ENCODE measurements at places on chromosomes 12 and 14. TPM values are rescaled to one million over a fixed set of nuclear protein-coding genes. Genes with fewer than 3 reads are reported as not detected.

RAB15 gene
- total RNA-seq, result 4.3 TPM

AKAP6 gene
- 14.3 TPM for total RNA-seq

BCL7A gene
- total RNA-seq, result 4.2 TPM

CFAP73 gene
- total RNA-seq, result not detected

SLC6A12 gene
- total RNA-seq, result not detected

MYO1H gene
- total RNA-seq, result not detected

DNA sequence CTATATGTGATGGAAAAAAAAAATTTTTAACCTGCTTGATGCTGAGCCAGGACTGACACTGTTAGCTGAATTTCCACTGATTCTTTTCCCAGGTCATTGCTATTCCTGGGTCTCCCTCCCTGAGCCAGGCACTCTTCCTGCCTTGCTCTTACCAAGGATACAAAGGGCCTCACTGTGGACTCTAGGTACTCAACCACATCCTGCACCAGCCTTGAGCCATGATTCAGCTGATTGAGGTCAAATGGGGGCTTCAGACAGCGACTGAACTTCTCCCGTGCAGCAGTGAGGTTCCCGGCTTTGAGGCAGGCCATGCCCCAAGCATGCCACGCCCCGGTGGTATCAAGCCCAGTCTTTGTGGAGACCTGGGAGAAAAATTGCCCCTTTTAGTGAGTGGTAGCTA lies 54.3 kb downstream of the ZFYVE26 start:
- no peak overlapping the region for H3K27ac ChIP-seq
- no peak overlapping the region for H3K4me3 ChIP-seq
- H3K36me3 ChIP-seq, result peaks cover 6% of the 10 kb centered on the region
- H3K27me3 ChIP-seq, result no peaks in the 10 kb centered on the region

DNA sequence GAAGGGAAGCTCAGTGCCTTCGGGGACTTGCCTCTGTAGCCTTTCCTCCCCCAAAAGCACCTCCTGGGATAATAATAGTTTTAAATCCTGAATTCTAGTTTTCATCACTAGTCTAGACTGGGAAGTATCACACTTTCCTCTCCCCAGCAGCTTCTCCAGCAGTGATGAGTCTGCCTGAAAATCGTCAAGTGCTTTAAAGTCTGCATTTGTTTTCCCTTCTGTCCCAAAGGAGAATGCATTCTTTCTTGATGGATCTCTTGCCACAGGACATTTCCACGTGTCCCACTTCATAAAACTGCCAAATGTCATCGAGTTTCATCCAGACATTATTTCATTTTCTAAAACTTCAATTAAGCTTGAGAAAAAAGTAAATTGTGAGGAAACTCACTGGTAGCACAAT lies 15.0 kb downstream of the CSRP2 start:
- peak overlapping the region; percentile 60 for H3K4me3 ChIP-seq
- H3K27me3 ChIP-seq, result no peaks in the 10 kb centered on the region
- peak overlapping the region; percentile 87 for H3K27ac ChIP-seq
- peaks cover 31% of the 10 kb centered on the region for H3K4me1 ChIP-seq

DNA sequence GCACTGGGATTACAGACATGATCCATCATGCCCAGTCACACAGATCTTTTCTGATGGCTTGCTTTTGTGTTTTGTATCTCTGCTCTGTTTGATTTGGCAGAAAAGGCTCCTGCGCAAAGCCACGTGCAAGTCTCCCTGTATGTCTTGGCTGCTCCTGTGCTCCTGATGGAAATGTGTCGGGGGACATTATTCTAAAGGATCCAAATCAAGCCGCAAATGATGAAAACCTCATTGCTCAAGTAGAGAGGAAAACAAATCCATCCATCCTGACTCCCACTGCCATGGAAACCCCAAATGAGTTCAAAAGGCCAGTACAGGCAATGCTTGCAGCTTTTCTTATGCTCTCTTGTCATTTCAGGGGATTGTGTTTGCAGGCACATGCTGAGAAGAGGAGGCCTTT lies 93.8 kb downstream of the NDUFA12 start:
- DNase-seq, result no peak
- H3K27ac ChIP-seq, result no peak overlapping the region
- H3K4me1 ChIP-seq, result no peaks in the 10 kb centered on the region
- no peaks in the 10 kb centered on the region for H3K36me3 ChIP-seq

- peak overlapping the region; percentile 90 for H3K27ac ChIP-seq
- H3K27me3 ChIP-seq, result no peaks in the 10 kb centered on the region
- DNase-seq, result peak; percentile 95
- 0 out of 2 replicates have a peak, but pooled peaks cover 8% of the 10 kb centered on the region for H3K36me3 ChIP-seq
- H3K4me3 ChIP-seq, result peak overlapping the region; percentile 65
Measured at GRCh38 chr12:1611803-1612572, 17.0 kb upstream of the WNT5B start.

DNA sequence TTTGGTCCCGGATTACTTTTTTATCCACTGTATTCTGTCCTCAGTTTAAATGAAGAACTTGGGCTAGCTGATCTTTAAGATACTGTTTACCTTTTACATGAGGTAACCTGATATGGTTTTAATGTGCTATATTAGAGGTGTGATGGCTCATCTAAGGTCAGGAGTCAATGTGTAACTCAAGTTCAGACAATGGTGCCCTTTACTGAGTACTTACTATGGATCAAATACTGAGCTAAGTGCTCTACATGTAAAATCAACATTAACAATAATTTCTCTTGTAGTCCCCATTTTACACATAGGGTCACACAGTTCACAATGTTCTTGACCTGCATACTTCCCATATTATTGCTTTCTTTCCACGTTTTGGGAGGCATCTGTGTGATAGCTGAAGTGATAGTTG lies 79.2 kb downstream of the CEP83 start:
- H3K36me3 ChIP-seq, result 0 out of 2 replicates have a peak, but pooled peaks cover 6% of the 10 kb centered on the region
- no peak overlapping the region for H3K4me3 ChIP-seq
- H3K27ac ChIP-seq, result no peak overlapping the region
- DNase-seq, result no peak

DNA sequence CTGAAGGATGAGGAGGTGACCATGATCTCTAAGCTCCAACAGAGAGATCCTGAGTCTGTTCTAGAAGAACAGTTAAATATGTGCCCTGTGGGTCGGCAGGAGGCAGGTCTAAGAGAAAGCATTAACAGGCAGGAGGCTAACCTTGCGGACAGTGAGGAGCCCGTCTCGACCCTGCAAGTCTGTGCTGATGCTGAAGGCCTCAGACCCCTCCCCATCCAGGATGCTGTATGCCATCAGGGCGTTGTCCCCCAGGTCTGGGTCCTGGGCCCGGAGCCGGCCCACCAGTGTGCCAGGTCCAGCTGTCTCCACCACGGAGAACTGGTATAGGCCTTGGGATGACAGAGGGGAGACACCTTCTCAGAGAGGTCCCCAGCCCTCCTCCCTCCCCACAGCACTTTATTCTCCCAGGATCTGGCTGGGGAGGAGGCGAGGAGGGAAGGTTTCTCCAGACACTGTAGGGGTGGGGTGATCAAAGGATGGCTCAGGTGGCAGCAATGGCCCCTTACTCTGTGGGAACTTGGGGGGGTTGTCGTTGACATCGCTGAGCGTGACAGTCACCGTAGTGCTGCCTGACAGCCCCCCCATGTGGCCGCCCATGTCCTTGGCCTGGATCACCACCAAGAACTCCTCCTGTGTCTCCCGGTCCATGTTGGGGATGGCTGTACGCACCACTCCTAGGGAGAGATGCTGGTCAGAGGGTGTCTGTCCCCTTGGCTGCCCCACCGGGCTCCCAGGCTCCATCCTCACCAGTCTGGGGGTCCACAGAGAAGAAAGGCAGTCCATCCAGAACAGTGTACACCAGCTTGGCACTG lies 3.1 kb downstream of the CDH24 start:
- no peaks in the 10 kb centered on the region for H3K36me3 ChIP-seq
- no peak overlapping the region for H3K27ac ChIP-seq
- peaks cover 10% of the 10 kb centered on the region for H3K4me1 ChIP-seq
- H3K4me3 ChIP-seq, result no peak overlapping the region
- DNase-seq, result no peak
- H3K27me3 ChIP-seq, result no peaks in the 10 kb centered on the region

- no peak for DNase-seq
- H3K27me3 ChIP-seq, result no peaks in the 10 kb centered on the region
- H3K27ac ChIP-seq, result no peak overlapping the region
- H3K4me1 ChIP-seq, result no peaks in the 10 kb centered on the region
- no peak overlapping the region for H3K4me3 ChIP-seq
Measured at GRCh38 chr12:91618281-91618680, 435.7 kb upstream of the DCN start.

DNA sequence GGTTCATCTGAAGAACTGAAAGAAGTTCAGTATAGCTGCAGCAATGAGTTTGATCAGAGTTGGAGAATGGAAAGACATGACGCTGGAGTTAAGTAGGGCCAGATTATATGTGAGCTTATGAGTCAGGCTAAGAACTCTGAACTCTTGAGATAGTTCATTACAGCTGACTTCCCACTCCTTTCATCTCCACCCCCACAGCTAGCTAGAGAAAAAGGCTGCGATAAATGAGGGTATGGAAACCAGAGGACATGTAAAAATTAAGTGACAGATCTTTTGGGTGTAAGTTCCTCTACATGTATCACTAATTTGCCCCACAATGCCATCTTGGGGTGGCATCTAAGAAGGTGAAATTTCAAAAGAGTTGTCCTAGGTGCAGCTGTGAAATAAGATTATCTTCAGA lies 28.6 kb downstream of the PYM1 start:
- peak overlapping the region; percentile 42 for H3K27ac ChIP-seq
- H3K36me3 ChIP-seq, result no peaks in the 10 kb centered on the region
- DNase-seq, result peak; percentile 70
- H3K4me3 ChIP-seq, result no peak overlapping the region
- no peaks in the 10 kb centered on the region for H3K27me3 ChIP-seq
- H3K4me1 ChIP-seq, result peaks cover 7% of the 10 kb centered on the region

- H3K4me1 ChIP-seq, result no peaks in the 10 kb centered on the region
- no peaks in the 10 kb centered on the region for H3K27me3 ChIP-seq
- DNase-seq, result no peak
- no peak overlapping the region for H3K4me3 ChIP-seq
- no peaks in the 10 kb centered on the region for H3K36me3 ChIP-seq
- H3K27ac ChIP-seq, result no peak overlapping the region
Measured at GRCh38 chr12:97805146-97805545, 342.5 kb downstream of the RMST start.

DNA sequence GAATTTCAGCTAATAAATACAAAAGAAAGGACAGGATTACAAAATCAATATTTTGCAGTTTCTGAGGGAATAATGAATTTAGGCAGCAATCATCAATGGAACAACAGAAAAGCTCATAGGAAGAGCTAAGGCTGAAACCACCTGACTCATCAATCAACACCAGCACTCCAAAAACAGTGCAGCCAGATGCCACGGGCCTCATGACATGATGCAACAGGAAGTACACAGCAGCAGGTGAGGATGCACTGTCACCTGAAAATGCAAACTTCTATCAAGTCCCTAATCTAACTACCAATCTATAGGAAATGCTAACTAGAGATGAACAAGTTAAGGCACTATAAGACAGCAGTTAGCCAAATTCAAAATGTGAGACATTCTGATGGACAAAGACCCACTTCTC lies 21.7 kb downstream of the GNS start:
- peaks cover 4% of the 10 kb centered on the region for H3K36me3 ChIP-seq
- DNase-seq, result no peak
- H3K4me1 ChIP-seq, result peaks cover 5% of the 10 kb centered on the region
- H3K27ac ChIP-seq, result no peak overlapping the region
- no peaks in the 10 kb centered on the region for H3K27me3 ChIP-seq

GRCh38 chr12:14731821-14732220 lies 35.4 kb upstream of the GUCY2C start:
- H3K4me1 ChIP-seq, result no peaks in the 10 kb centered on the region
- H3K27me3 ChIP-seq, result no peaks in the 10 kb centered on the region
- DNase-seq, result no peak
- H3K27ac ChIP-seq, result no peak overlapping the region
